ENCODE measurements at places on chromosomes 7 and 10.

DNA sequence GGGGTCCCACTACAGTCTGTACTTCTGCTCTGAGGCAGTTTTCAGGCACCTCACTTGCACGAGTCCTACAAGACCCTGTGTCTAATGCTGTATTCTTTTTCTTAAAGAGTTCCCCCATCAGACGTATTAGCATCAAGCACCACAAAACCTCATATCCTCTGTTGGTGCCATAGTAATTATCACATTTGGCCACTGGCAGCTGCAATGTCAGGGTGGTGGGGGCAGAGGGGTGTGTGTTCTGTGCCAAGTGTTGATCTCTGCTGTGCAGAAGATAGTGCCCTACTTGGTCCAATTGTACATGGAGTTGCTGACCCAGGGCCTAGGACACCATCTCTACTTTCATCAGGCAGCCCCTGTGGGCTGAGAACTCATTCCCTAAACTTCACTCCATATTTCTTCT lies 20.0 kb upstream of the JAZF1 start:
- DNase-seq = no peak

GRCh38 chr10:97738616-97739015 lies 1.7 kb downstream of the ZFYVE27 start:
- no peak for DNase-seq

GRCh38 chr7:90320801-90321494 lies at the start of gene FAM237B:
Gene FAM237B, minus strand, starts transcription at chr7:90321304. Its CDS starts 1,556 bp downstream, at chr7:90319748.
- no peak for DNase-seq

DNA sequence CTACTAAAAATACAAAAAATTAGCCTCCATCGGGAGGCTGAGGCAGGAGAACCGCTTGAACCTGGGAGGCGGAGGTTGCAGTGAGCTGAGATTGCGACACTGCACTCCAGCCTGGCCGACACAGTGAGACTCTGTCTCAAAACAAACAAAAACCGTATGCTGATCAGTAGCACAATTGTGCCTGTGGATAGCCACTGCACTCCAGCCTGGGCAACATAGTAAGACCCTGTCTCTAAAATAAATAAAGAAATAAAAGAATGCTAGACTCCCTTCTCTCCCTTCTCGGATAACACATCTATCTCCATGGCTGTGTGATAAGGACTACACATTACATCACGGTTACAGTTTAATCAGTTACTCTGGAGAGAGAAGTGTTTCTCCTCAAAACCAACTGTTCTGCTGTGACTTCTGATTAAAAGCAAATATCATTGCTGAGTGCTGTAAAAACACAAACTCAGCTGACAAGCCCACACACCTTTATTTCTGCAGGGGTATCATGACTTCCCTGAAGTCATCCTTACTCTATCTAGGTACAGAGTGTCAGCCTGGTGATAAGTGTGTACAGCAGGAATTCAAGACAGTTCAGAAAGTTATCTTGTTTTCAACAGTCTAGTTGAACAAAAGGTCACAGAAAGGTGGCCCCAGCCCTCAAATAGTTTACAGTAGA lies 5.3 kb upstream of the ARHGAP19 start:
- DNase-seq = no peak

GRCh38 chr7:5780801-5781496 lies 514 bp downstream of the RNF216 start:
- DNase-seq = peak; percentile 2

DNA sequence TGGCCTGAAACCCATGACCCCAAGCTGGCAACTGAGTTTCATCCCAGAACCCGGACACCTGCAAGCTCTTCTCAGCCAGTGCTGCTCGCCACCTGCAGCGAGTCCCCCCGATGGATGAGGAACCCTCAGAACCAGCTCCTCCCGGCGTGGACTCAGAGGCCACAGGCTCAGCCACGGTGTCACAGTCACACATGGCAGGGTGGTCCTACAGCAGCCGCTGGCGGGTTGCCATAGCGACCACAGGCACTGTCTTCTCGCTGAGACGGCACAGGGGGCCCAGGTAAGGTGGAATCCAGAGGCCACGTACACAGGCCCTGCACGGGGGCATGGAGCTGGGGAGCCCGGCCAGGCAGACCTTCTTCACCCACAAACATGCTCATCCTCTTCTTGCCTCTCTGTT lies 53.4 kb downstream of the DPYSL4 start:
- no peak for DNase-seq

GRCh38 chr10:86164960-86165630 lies 201.5 kb downstream of the GRID1 start:
- DNase-seq = no peak

DNA sequence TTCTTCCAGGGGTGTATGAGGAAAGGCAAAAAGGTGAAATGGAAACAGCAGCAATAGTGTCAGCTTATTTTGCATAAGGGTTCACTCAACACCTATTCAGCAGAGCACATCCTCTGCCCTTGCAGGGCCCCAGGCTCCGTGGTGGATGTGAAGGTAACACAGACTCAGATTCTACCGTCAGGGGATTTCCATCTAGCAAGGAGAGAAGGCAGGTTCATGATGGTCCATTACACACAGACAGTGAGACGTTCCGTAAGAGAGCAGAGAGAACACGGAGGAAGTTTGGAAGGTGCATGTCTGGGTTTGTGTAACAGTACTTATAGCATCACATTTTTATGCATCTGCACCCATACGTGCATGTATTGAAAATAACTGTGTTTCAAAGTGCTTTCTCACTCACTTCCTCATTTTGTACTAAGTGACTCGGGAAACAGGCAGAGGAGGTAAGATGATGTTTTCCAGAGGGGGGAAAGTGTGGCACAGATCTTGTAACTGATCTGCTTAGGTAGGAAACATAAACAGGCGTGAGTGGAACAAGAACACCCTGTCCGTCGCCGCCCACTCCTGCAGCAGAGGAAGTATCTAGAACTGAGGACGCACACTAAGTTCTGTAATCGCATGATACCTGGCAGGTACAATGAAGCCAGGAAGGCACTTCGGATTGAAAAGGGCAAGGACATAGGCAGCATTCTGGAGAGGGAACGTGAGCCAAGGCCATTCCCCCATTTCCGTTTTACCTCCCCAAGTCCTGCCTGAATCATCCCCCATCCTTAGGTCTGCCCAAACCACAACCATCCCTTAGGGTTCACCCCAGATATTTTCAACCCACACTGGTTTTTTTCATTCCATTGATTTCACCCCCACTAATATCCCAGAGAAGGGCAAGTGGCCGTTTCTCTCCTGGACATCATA lies 1.0 kb upstream of the ENO4 start:
- DNase-seq = no peak

DNA sequence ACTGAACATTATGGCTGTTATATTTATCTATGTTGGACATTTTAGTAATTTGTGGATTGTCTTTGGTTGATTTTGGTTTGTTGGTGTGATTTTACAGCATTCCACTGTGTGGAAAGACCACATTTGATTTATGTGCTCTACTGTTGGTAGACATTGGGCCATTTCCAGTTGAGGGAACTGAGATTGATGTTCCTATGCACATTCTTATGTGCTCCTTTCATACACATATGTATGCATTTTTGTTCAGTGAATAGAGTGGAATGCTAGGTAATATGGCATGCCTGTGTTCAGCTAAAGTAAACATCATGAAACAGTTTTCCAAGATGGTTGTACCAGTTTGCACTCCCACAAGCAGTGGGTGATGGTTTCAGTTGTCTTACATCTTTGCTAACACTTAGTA lies 15.1 kb downstream of the CACNB2 start:
- DNase-seq = no peak

DNA sequence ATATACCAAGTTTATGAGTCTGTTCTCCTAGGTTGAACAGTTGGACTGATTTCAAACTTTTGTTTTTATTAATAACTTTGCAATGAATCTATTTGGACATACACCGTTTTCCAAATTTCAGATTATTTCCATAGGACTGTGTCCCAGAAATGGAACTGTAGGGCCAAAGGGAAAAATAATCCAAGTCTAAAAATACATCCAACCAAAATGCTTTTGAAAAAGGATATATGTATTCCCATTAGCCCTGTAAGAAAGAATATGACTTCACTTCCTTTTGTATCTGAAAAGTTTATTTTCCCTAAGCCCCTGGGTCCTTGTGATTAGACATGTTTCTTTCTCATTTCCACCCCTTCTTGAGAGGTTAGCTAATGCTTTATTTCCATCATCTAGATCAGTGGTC lies 434.2 kb upstream of the MKI67 start:
- no peak for DNase-seq

- DNase-seq = no peak
Measured at GRCh38 chr7:17725821-17726220, 214.5 kb downstream of the SNX13 start.

GRCh38 chr7:897086-897485 lies 20.7 kb downstream of the GET4 start:
- DNase-seq = no peak

- DNase-seq = no peak
Measured at GRCh38 chr7:112997831-112998230, 88.8 kb downstream of the GPR85 start.

DNA sequence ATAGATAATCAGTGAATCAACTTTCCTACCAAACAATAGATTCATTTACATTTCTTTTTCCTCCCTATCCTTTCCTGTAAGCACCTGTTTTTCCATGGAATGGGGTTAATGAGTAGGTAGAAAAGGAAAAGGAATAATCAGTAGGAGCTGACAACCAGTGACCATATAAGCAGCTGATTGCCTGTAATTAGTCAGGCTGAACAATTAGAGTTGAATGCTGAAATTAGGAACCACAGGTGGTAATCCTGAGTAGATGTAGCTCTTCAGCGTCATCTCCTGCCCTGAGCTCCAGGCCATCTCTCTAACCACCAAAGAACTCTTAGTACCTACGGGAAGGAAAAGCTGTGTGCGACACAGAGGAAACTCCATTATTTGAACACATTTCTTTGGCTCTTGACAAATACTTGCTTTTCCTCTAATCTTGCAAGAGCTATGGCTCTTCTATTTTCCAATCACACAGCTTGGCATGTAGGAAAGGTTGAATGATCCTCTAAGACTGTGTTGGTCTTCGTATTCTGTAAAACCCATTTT lies 63.8 kb downstream of the KLHDC10 start:
- DNase-seq = no peak

- DNase-seq = no peak
Measured at GRCh38 chr10:1715821-1716220, 21.5 kb downstream of the ADARB2 start.

GRCh38 chr10:73408061-73408460 lies 5.8 kb downstream of the ANXA7 start:
- DNase-seq = no peak

GRCh38 chr10:8137726-8138125 lies 83.2 kb downstream of the GATA3 start:
- DNase-seq = peak; percentile 4

DNA sequence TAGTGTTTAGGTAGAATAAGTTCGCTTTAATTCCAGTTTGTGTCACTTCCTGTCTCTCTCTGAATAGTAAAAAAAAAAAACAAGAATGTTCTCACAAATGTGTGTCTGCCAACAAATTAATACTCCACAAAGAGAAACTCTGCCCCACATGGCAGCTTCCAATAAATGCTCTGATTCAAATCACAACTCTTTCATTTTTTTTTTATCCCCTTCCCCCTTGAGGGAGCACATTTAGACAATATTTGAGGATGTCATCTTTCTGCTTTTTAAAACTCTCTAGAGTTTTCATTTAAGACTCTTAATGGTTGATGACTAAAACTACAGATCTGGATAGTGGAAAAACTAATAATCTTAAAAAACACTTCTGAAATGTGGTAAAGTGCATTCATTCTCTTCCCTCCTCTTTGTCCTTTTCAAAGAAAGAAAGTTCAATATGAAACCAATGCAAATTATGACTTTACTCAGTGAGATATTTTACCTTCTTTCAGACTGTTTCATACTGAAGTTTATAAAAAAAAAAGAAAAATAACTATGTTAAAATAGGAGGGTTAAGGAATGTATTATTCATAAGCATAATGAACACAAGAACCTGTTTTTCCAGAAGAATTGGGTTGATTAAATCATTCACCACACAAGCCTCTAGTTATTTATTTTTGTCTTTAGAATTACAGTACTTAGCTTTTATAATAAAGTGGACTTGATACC lies 42.3 kb downstream of the ARID5B start:
- DNase-seq = no peak

GRCh38 chr10:7501157-7501556 lies 90.3 kb upstream of the SFMBT2 start:
- no peak for DNase-seq

- no peak for DNase-seq
Measured at GRCh38 chr7:103124429-103124979, 24.4 kb downstream of the NAPEPLD start.

GRCh38 chr10:128364631-128365030 lies 238.4 kb upstream of the MKI67 start:
- DNase-seq = no peak

- no peak for DNase-seq
Measured at GRCh38 chr10:129601737-129602136, 134.7 kb downstream of the MGMT start.

GRCh38 chr7:125611582-125611981 lies 682.0 kb upstream of the POT1 start:
- DNase-seq = no peak

DNA sequence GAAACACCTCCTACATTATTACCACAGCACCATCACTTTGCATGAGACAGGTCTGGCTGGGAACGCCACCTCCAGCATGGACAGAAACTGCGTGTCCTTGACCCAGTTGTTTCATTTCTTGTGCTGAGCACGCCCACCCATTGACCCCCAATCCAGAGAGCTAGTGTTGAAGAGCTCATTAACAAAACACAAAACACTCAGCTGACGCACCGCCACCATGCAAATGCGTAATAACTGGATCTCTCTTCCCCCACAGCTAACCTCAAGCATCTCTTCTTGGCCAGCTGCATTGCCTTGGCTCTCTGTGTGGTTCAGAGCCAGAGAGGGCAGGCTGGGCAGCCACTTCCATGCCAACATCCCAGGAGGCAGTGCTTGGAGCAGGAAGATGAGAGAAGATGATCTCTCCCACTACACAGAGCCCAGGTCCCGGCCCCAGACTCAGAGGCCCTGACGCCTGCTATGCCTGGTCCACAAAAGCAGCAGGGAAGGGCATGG lies 173.5 kb downstream of the PLXNA4 start:
- DNase-seq = no peak
